Left renal pelvis (tissue), 4 donors: ENCODE measurements at places on chromosomes 2 and 18.

GRCh38 chr18:79379931-79380815 is 15.6 kb upstream of the NFATC1 start:
- DNase-seq, result no peak

DNA sequence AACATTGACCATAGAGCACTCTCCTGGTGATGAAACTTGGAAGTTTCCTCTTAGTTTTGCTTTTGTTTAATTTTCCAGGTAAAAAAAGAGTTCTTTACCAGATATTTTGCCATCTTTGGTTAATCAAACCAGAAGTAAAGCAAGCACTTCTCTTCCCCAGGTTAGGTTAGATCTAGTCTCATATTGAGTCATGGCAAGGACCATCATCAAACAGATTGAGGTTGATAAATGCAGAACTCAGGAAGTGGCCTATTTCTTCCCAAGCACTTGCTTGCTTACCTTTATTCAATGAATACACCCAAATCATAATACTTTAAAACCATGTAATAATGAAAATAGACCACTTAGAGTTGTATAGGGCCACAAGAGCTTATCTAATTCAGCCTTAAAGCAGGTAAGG is 23.4 kb downstream of the DNAH6 start:
- no peak for DNase-seq

GRCh38 chr18:57062844-57063243 is 84.0 kb upstream of the BOD1L2 start:
- no peak for DNase-seq

- no peak for DNase-seq
These were observed 64.8 kb upstream of the GALNT5 start for GRCh38 chr2:157192445-157193423.

DNA sequence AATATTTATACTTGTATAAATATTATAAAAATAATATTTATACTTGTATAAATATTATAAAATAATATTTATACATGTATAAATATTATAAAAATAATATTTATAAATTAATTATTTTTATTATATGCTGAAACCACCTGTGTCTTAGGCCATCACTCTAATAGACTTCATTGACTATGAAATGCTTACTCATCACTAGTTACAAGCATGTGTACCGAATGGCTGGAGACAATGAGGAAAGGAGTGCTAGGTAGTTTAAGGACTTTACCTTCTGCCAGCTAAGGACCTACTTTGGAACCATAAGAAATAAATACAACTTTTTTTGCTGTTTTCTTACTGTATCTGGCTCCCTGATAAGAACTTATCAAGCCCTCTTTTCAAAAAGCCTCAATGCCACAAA is 228.8 kb downstream of the LRRTM1 start:
- no peak for DNase-seq

DNA sequence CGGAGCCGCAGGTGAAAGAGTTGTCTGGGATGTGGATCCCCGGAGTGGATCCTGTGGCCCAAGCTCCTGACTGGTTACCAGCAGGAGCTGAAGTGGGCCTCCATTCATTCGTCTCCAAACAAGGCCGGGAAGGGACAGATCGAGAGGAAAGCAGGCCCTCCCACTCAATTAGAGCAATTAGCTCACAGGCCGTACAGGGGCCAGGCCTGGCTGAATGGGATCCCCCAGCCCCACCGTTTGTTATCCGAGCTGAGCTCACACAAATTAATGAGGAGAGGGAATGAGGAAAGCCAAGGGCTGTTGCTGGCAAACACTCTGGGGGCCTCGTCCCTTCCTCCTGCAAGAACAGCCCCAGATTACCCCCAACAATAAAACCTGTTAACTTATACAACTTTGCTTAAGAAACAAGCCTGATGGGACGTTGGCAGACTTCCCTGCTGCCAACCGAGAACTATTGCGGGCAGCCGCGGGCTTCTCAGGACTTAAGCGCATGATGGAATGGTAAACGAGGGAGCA is 338.0 kb downstream of the BCL11A start:
- no peak for DNase-seq

DNA sequence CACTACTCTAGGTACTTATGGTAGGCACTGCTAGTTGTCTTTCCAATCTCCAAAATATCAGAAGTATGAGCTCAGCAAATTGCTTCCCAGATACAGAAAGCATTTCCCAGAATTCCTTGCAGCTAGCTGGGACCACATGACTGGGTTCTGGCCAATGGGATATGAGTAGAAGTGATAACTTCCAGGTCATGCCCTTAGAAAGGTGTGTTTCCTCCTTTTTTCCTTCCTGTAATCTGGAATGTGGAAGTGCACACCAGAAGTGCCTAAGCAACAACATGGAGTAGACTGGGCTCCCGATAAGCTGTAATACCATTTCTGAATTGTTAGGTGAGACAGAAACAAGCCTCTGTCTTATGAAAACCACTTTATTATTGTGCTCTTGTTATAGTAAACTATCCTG is 279.8 kb downstream of the ZNF385B start:
- no peak for DNase-seq

DNA sequence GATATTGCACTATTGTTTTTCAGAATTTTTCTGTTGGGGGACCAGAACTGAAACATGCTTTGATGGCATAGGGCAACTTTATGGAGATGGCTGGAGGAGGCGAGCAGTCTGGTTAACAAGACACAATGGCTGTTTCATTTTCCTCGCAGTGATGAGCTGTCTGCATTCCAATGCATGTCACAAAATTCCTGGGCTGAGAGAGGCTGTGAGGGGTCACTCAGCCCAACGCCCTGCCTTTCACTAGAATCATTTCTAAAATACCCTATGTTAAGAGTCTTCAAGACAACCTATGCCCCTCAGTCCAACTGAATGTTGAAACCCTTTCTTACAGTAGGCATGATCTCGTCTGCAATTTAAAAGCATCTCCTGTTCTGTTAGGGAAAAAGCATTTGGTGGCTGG is 1090.0 kb downstream of the BCL11A start:
- DNase-seq, result no peak

GRCh38 chr2:28615706-28616105 is 119.8 kb downstream of the PLB1 start:
- DNase-seq, result no peak

DNA sequence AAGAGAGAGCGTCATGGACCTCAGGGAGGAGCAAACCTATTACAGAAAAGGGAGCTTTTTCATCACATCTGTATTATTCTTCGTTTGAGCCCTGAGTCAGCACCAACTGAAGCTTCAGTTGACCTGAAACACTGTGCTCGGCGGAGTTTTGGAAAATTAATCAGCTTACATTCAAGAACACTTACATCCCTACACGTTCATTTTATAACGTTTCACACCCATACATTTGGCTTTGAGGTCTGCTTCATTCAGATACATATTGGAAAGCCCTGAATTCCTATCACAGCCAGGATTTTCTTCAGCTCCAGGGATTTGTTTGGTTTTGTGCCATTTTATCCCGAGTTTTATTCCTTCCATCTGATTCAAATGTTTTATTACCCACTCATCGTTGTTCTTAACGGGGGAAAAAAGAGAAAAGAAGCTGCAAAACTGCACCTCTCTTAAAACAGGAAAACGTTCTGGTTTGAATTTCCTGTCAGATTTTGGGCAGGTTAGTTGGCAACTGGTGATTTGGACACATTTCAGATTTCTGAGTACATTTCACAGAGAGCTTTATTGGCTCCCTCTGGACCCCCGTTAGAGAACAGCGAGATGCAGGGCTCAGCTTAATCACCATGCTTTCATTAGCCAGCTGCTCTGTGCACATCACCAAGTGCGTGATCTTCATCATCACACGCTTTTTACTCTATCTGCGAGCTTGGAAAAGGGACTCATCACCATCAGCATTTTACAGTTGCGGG is 88.8 kb downstream of the CDC42EP3 start:
- DNase-seq, result no peak

GRCh38 chr2:233546101-233546500 is 20.5 kb downstream of the USP40 start:
- DNase-seq, result no peak

DNA sequence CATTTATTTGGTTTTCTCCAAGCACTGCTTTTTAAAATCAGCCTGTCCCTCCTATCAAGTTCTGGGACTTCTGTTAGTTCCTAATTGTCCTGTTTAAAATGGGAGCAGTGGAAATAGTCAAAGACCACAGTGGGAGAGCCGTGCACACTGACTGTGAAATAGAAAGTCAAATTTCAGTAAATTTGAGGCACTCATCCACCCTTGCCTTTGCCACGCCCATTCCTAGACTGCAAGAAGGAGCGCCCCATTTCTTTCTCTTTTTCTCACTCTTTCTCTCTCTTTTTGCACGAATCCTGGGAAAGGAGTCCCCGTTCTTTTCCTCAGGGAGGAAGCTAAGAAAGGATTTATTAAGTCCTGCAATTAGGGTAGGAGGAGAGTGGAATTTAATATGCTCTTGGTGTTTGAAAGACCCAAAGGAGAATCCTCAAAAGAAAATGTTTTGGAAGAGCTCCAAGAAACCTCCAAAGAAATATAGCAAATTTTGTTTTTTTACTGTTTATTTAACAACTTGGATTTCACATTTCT is 7.5 kb downstream of the COL6A3 start:
- DNase-seq, result no peak

GRCh38 chr2:96102596-96103186 is 13.7 kb downstream of the ADRA2B start:
- no peak for DNase-seq

DNA sequence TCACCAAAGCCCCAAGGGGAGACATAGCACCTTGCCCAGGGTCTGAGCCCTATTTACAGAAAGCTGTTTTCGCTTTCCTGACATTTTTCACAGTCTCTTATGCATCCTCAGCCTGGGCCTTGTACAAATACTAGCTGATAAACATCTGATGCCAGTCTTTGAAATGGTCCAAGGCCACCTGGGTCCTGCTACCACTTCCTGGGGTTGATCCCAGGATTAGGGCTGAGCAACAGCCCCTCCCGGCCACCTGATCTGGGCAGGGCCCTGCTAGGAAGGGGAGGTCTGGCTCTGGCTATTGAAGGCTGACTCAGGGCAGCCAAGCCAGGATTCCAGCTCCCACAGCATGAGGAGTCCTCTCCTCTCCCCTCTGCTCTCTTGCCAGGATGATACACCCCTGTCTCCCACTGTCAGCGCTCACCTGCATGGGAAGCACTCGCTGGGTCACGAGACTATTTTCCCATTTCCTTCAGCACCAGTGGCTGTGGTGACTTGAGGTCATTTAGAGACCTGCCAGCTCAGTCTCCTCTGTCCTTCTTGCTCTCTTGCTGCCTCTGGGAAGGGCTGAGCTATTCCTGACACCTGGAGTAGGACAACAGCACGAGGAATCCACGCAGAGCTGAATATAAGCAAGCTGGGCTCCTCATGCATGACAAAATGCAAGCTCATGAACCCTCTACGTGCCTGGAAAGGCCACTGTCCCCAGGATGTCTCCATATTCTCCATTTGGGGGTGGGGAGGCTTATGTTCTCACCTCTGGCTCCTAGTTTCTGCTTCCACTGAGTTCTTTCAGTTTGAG is 53.0 kb upstream of the LGALSL start:
- no peak for DNase-seq

GRCh38 chr2:236545248-236545658 is 24.4 kb upstream of the ACKR3 start:
- no peak for DNase-seq

- no peak for DNase-seq
These were observed 11.1 kb upstream of the CUL3 start for GRCh38 chr2:224596289-224596688.

DNA sequence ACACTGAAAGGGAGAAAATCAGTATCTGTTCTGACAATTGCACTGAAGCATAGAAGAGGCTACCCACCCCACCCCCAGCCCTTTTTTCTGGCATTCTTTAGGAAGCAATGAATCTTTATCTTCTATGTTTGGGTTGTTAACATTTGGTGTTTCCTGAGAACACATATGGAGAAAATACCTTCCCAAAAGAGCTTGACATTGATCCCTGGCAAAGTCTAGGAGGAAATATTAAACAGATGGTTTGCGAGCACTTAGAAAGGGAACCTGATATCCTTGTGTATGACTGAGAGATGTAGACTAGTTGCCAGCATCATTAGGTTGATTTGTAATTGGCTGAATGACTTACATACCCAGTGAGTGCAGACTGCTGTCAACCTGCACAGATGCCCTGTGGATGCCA is 42.9 kb downstream of the DOK1 start:
- no peak for DNase-seq

GRCh38 chr2:235330775-235331451 is 162.9 kb upstream of the AGAP1 start:
- no peak for DNase-seq

GRCh38 chr2:1455466-1455865 is 42.2 kb downstream of the TPO start:
- DNase-seq, result no peak

GRCh38 chr2:236959036-236959435 is 126.7 kb upstream of the COPS8 start:
- no peak for DNase-seq

- DNase-seq, result no peak
These were observed 297.0 kb upstream of the GULP1 start for GRCh38 chr2:187994464-187995331.

- DNase-seq, result no peak
These were observed 17.0 kb downstream of the VRK2 start for GRCh38 chr2:58063641-58064040.

- DNase-seq, result no peak
These were observed 35.0 kb downstream of the RTN4 start for GRCh38 chr2:55014962-55015939.

GRCh38 chr2:101306410-101306809 is 2.1 kb downstream of the RNF149 start:
- no peak for DNase-seq
